ENCODE measurements at places on chromosomes 4 and X.

GRCh38 chrX:131942034-131942433 lies 81.1 kb upstream of the STK26 start:
- DNase-seq, result no peak

DNA sequence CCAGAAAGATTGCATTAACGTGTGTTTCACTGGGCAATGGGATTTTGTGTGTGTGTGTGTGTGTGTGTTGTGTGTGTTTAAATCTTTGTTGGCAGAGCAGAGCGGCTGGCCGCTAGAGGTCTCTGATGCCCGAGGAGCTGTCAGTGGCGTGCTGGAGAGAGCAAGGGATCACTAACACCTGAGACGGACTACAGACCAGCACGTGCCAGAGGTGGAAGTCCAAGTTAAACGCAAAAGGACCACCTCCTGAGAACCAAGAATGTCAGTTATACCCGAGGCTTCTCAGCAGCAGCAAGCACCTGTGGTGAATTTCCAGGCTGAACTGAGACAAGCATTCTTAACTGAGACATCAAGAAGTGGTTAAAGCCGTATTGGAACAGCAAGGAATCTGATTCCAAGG lies 9.0 kb upstream of the SLC25A14 start:
- DNase-seq, result peak; percentile 34

DNA sequence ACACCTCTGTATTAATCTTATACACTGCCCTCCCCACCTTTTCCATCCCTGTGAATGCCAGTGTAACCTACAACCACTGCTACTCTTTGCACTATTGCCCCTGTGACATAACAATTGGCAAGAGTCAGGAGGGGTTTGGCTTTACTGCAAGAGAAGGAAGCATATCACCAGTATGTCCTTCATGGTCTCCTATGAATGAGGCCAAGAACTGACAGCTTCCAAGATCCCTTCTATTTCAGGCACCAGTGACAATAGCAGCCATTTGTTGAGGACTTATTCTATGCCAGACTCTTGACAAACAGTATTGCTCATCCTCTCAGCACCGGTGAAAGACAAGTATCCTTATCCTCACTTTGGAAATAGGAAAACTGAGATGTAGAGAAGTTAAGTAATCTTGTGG lies 363.9 kb downstream of the MID1IP1 start:
- no peak for DNase-seq

- no peak for DNase-seq
Observed at GRCh38 chr4:109701566-109702410, 1.5 kb downstream of the CASP6 start.

DNA sequence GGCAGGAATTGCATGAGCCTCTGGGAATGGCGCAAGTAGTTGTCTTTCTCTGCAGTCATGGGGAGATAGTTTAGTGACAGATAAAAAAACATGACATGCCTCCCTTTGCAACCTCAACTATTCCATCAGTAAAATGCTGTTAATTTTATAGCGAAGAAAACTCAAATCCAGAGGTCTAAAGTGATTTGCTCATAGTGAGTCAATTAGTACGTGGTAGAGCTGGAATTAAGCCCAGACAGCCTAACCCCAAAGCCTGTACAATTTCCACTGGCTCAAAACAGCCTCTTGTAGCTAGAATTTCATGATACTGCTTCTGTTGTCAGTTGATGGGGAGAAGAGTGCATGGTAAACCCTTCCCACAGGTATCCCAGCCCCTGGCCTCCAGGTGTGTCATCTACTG lies 81.3 kb upstream of the TRPC5 start:
- DNase-seq, result no peak

- no peak for DNase-seq
Observed at GRCh38 chrX:40483502-40483901, 97.3 kb upstream of the ATP6AP2 start.

Data from NCI-H2081 (cell line).